ENCODE measurements at places on chromosomes 1 and 21.

- no peak for DNase-seq
These were observed 2.8 kb downstream of the TGFB2 start for GRCh38 chr1:218347723-218348627.

DNA sequence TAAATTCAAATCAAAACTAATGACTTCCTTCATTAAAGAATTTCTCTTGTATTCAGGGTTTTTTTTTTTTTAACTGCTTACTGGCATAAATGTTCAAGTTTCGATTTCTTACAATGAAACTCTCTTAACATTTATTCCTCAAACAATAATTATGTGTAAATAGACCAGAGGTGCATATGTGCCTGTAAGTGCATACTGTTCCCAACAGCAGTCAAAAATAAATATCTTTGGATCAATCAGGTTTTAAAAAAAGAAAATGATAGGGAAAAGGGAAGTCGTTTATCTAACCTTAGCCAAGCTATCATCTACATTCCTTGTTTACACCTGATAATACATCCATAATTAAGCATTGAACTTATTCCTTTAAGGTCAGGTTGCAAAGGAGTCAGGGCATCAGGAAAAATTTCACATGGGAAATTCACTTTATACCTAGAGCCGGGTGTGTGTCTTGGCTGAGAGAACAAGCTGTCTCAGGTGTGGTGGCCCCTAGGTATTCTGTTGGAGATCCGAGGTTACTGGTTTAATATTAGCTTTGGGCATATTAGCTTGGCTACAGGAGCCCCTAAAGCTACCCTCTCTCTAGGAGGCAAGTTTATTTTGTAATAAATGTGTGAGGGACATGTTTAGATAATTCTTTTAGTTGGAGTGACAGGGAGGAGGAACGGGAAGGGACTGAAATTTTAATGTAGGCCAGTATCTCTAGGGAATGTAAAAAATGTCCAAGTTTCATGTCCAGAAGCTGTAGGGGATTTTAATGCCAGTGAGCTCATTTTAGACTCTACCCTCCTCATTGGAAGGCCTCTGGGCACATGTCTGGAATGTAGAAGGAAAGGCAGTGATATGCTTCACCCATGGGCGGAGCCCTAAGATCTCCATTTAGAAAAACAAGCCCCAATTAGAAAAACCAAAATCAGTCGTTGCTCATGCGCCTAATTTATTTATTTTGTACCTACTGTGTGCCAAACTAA, 327.9 kb upstream of the PROX1 start:
- DNase-seq, result no peak

DNA sequence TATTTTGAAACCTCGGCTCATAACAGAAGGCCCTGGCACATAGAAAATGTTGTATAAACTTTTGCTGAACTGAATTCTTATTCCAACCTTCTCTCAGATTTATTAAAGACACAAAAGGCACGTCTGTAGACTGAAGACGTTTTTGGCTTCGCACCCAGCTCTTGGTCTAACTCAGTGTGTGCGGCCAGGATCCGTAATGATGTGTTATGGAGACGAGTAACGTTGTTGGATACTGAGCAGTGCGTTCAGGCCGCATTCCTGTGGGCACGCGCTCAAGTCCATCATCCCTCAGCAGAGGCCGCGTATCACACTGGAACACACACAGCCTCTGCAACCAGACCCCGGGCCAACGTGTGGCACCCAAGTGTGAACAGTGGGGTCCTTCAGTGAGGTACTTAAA, 154.8 kb upstream of the RAB4A start:
- no peak for DNase-seq

- no peak for DNase-seq
These were observed 99.4 kb downstream of the UCHL5 start for GRCh38 chr1:192959657-192960186.

DNA sequence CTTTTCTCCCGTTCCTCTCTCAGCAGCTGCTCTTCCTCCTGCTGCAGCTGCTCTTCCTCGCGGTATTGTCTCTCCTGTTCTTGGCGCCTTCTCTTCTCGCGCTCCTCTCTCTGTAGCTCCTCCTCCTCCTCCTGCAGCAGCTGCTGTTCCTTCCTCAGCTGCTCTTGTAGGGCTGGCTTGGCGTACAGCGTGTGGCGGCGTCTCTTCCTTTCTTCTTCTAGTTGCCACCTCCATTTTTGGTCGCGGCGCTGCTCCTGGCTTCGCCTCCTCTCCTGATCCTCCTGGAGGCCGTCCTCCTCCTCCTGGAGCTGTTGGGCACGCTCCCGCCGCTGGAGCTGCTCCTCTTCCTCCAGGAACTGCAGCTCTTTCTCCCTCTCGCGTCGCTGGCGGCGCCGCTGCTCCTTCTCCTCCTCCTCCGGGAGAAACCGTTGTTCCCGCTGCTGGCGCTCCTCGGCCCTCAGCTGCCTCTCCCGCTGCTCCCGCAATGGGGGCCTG, 4.8 kb downstream of the TCHH start:
- DNase-seq, result peak; percentile 67

DNA sequence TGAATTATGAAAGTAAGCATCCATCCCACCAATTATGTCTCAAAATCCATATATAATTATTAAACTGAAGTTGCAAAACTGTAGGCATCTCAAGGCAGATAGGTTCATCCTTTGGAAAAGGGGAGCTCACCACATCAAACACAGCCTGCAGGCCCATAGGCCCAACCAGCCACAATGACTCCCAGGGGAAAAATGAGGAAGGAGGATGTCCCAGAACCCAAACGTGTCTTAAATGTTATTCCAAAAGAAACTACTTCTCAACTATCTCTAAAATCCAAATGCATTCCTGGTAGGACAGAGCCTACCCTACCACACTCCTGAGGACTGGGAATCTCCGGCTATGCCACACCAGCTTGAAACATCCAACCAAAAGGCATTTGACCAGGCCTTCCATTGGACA, 12.8 kb downstream of the TIAM1 start:
- DNase-seq, result no peak

DNA sequence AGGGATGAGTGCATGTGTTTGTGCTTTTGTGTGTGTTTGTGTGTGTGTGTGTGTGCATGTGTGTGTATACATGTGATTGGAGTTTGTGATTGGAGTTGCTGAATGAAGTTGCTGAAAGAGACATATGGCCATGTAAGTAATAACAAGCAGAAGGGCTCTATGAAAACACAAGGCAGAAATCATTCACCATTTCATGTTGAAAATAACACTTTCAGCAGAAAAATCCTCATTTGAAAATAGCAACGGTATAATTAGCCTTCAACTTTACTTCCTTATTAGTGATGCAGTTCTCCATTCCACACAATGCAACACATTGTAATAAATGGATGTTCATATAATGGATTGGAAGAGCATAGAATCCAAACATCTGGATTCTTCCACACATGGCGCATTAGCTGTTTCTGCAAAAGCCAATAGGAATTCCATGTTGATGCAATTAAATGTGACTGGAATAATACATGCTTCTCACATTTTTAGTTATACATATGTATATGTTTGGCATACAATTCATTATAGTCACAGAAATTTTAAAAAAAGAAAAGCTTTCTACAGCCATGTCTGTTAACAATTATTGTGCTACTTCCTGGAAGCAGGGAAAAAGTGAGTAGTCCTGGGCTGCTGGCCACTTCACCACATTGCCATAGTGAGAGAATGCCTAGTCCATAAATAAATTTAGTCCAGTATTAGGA, 538.0 kb downstream of the LTN1 start:
- peak; percentile 33 for DNase-seq

- DNase-seq, result no peak
These were observed 335.6 kb upstream of the PBX1 start for GRCh38 chr1:164223378-164223777.
